ENCODE measurements at places on chromosomes 5 and 9. TPM values are rescaled to one million over a fixed set of nuclear protein-coding genes. Genes with fewer than 3 reads are reported as not detected.

GRCh38 chr5:76990899-76991459, 38.1 kb downstream of the CRHBP start:
- H3K27ac ChIP-seq = no peak overlapping the region
- H3K4me1 ChIP-seq = peaks cover 6% of the 10 kb centered on the region
- DNase-seq = no peak
- H3K27me3 ChIP-seq = no peaks in the 10 kb centered on the region

- no peak for DNase-seq
- no peak overlapping the region for H3K4me3 ChIP-seq
- H3K36me3 ChIP-seq = peaks cover 1% of the 10 kb centered on the region
- no peak overlapping the region for H3K27ac ChIP-seq
- H3K27me3 ChIP-seq = no peaks in the 10 kb centered on the region
- H3K4me1 ChIP-seq = peaks cover 1% of the 10 kb centered on the region
Observed at GRCh38 chr9:115195912-115196311, 78.0 kb upstream of the TNC start.

GRCh38 chr5:112142769-112143270, 276.3 kb downstream of the EPB41L4A start:
- H3K36me3 ChIP-seq = no peaks in the 10 kb centered on the region
- H3K4me1 ChIP-seq = peaks cover 2% of the 10 kb centered on the region
- peaks cover 3% of the 10 kb centered on the region for H3K27me3 ChIP-seq
- DNase-seq = no peak
- no peak overlapping the region for H3K4me3 ChIP-seq
- no peak overlapping the region for H3K27ac ChIP-seq

DNA sequence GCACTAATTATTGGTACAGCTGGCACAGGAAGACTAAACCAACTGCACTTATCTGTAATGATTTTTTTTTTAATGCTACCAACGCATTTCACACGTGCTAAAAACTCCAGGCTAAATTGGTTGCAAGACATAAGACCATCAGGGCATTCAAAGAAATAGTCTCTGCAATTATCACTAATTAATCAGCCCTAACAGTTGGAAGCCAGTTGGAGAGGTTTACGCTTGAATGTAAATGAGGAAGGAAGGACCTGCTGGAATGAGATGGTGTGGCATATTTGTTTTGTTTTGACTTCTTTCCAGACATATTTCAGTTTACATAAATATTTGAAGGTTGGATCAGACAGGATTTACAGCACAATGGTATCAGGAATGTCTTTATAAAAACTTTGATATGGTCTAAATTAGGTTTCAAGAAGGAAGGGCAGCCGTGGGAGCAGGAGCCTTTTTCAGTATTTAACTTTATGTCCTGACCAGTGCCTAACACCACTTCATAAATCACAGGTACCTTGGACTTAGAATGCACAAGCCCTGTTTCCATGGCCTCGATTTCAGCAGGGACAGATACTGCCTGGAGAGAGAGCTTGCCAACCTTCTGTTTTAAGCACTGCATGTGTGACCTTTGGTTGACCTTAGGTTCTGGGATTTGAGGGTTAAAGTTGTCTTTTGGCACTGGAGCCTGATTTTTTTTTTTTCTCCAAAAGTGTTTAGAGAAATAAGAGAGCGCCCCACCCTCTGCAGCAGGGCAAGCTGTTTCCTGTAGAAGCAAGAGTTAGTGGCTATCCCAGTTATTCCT, 199.8 kb upstream of the MAP3K1 start:
- H3K36me3 ChIP-seq = peaks cover 5% of the 10 kb centered on the region
- H3K4me3 ChIP-seq = no peak overlapping the region
- no peak for DNase-seq
- H3K27ac ChIP-seq = no peak overlapping the region
- H3K4me1 ChIP-seq = peaks cover 18% of the 10 kb centered on the region

DNA sequence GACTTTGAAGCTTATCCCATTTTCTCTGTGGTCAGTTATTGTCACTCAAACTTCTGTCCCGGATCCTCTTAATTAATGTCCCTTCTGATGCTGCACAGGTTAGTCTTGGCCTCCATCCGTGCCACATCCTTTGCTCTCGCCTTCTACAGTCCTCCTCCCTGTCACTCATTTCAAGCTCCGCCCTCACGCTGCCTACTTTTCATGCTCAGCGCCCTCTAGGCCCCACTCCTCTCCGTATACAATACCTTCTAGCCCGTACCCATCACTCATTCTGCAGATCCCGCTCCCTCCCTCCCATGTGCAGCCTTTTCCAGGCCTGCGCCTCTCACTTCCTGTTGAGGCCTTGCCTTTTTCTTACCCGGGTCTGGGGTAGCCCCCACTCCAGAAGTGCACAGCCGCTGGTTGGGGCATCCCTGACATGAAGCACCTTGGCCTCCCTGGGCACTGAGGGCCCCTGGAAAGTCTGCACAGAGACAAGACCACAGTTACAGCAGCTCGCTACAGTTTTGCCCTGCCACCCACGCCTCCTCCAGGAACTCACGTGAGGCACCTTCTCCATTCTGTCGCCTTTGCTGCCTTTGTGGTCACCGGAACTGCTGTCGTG, 88.5 kb upstream of the SLC25A48 start:
- DNase-seq = no peak
- H3K36me3 ChIP-seq = peaks cover 2% of the 10 kb centered on the region
- peaks cover 6% of the 10 kb centered on the region for H3K4me1 ChIP-seq

- DNase-seq = peak; percentile 34
- H3K4me1 ChIP-seq = no peaks in the 10 kb centered on the region
- no peaks in the 10 kb centered on the region for H3K36me3 ChIP-seq
- peaks cover 4% of the 10 kb centered on the region for H3K27me3 ChIP-seq
- no peak overlapping the region for H3K27ac ChIP-seq
Observed at GRCh38 chr5:129771058-129771838, 23.4 kb downstream of the MINAR2 start.

- no peak overlapping the region for H3K4me3 ChIP-seq
- H3K4me1 ChIP-seq = peaks cover 8% of the 10 kb centered on the region
- H3K36me3 ChIP-seq = no peaks in the 10 kb centered on the region
- H3K27ac ChIP-seq = no peak overlapping the region
Observed at GRCh38 chr5:167626341-167627123, 664.9 kb upstream of the WWC1 start.

DNA sequence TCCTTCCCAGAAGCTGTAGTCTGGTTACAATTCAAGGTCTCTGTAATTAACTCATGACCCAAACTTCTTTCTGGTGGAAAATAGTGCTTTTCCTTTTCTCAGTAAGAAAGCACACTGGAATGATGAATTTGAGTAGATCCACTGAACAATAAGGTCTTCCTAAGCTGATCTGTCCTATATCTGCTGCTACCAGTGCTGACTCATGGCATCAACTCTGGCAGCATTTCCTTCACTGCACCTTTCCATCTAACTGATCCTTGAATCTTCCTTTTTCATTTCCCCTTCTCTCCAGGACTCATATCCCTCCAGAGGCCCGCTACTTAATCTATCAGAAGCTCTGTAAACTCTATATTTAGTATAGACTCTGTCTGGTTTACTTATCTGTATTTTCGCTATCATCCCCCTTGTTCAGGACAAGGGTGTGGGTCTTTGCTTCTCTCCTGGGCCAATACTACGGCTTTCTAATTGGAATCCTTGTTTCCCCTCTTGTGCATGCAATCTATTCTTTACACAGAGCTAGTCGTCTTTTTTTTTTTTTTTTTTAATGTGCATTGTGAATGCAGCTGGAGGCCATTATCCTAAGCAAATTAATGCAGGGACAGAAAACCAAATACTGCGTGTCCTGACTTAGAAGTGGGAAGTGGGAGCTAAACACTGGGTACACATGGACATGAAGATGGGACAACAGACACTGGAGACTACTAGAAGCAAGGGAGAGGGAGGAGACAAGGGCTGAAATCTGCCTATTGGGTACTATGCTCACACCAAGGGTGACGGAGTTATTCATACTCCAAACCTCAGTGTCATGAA, 192.2 kb upstream of the RPS23 start:
- H3K27ac ChIP-seq = no peak overlapping the region
- H3K4me3 ChIP-seq = no peak overlapping the region
- H3K4me1 ChIP-seq = peaks cover 23% of the 10 kb centered on the region
- no peaks in the 10 kb centered on the region for H3K36me3 ChIP-seq
- H3K27me3 ChIP-seq = no peaks in the 10 kb centered on the region
- DNase-seq = no peak

GRCh38 chr9:99931155-99931840, 24.8 kb downstream of the STX17 start:
- H3K27ac ChIP-seq = no peak overlapping the region
- peaks cover 26% of the 10 kb centered on the region for H3K36me3 ChIP-seq
- H3K4me3 ChIP-seq = no peak overlapping the region
- no peak for DNase-seq

- peak overlapping the region; percentile 5 for H3K4me3 ChIP-seq
- no peaks in the 10 kb centered on the region for H3K27me3 ChIP-seq
- no peak overlapping the region for H3K27ac ChIP-seq
- H3K4me1 ChIP-seq = peaks cover 8% of the 10 kb centered on the region
Observed at GRCh38 chr9:129806061-129806460, 3.1 kb downstream of the TOR1B start.

GRCh38 chr5:154406231-154406630, 39.6 kb upstream of the SAP30L start:
- DNase-seq = no peak
- peaks cover 23% of the 10 kb centered on the region for H3K27me3 ChIP-seq
- no peaks in the 10 kb centered on the region for H3K36me3 ChIP-seq
- H3K27ac ChIP-seq = no peak overlapping the region

- no peak for DNase-seq
- H3K36me3 ChIP-seq = no peaks in the 10 kb centered on the region
- no peak overlapping the region for H3K4me3 ChIP-seq
- no peak overlapping the region for H3K27ac ChIP-seq
- peaks cover 4% of the 10 kb centered on the region for H3K4me1 ChIP-seq
Observed at GRCh38 chr5:175629261-175629660, 28.6 kb upstream of the HRH2 start.

DNA sequence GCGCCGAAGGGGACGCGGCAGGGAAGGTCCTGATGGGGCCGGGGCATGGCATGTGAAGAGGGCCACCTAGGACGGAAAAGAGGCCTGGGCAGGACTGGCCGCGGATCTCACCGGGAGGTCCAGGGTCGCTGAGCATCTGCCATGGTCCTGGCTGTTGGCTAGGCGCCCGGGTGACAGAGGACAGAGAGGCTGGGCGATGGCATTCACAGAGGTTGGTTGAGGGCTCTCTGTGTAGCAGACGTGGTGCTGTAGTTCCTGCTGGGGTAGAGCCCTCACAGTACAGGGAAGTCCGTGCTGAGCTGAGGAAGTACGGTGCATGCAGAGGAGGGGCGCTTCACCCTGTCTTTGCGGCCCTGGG, 427 bp downstream of the PCYOX1L start:
- H3K4me1 ChIP-seq = peaks cover 6% of the 10 kb centered on the region
- peaks cover 9% of the 10 kb centered on the region for H3K36me3 ChIP-seq

DNA sequence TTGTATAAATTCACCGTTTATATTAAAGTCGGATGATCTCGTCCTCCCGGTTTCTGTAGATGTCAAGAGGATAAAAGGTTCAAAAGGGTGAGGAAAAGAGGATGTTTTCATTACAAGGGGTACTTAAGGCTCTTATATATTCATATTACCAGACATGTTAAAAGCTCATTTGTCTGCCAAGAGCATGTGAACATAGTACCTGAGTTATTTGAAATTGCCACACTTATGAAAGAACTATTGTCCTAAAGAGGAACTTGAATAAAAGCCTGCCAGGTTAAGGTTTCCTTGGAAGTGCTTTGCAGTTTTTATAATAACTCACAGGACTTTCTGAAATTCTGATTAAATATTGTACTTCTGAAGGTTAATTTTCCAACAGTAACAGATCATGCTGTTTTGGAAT, 1915.1 kb downstream of the MAT2B start:
- H3K27ac ChIP-seq = no peak overlapping the region
- H3K4me1 ChIP-seq = no peaks in the 10 kb centered on the region
- no peaks in the 10 kb centered on the region for H3K36me3 ChIP-seq
- no peak overlapping the region for H3K4me3 ChIP-seq
- H3K27me3 ChIP-seq = no peaks in the 10 kb centered on the region
- no peak for DNase-seq

DNA sequence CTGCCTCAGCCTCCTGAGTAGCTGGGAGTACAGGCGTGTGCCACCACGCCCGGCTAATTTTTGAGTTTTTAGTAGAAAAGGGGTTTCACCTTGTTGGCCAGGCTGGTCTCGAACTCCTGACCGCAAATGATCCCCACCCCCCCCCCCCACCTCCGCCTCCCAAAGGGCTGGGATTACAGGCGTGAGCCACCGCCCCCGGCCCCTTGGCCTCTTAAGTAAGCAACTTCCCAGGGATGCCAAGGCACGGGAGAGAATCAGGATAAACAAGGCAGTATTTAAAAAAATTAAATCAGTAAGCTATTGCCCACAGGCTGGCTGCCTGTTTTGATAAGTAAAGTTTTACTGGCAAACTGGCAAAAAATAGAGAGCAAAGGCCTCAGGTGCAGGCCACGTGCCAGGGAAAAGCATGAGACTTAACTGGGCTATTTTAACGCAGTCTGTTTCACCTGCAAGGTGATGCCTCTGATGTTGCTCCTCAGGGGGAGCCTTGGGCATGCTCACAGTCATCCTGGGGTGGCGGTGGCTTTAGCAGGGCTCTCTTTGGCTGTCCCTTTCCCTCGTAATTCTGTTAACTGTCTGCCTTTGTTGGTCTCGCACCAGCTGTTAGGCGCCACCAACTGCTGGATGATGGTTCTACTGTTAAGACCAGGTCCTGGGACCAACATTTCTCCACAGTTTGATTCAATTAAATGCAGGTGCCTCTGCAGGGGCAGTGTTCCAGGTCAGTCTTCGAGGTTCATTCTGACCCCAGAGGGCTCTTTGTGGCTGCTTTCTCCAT, 19.4 kb upstream of the RNF130 start:
- H3K27ac ChIP-seq = peak overlapping the region; percentile 77
- DNase-seq = no peak
- H3K4me3 ChIP-seq = peak overlapping the region; percentile 60
- H3K27me3 ChIP-seq = peaks cover 13% of the 10 kb centered on the region
- no peaks in the 10 kb centered on the region for H3K36me3 ChIP-seq

DNA sequence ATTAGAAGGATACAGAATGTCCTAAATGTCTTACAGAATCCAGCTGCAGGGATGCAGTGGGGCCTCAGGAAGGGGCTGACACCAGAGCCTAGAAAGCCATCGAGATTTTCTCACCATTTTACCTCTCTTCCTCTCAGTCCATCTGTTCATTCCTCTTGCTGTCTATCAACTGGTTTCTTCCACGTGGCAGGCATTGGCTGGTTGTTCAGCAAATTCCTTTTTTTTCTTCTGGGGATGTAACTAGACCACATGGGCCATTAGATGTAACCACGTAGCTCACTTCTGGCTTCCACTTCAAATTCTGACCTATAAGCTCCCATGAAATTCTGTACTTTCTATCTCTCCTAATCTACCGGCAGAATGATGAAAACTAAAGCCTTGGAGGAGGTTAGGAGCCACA, 93.6 kb upstream of the MTAP start:
- H3K4me1 ChIP-seq = peaks cover 2% of the 10 kb centered on the region
- no peak overlapping the region for H3K27ac ChIP-seq
- H3K4me3 ChIP-seq = no peak overlapping the region
- no peaks in the 10 kb centered on the region for H3K36me3 ChIP-seq
- no peak for DNase-seq
- H3K27me3 ChIP-seq = peaks cover 3% of the 10 kb centered on the region

The GLRA1 gene
- not detected for total RNA-seq

The MBLAC2 gene
- 4.5 TPM for total RNA-seq

The PDGFRB gene
- total RNA-seq = 1.2 TPM

The ANKRD20A1 gene
- 1.6 TPM for total RNA-seq

The FBXO4 gene
- 5.1 TPM for total RNA-seq
